ENCODE measurements at places on chromosomes 2 and 18.
A peak's percentile ranks its signal among the peaks of the same experiment; 100 is the strongest.

DNA sequence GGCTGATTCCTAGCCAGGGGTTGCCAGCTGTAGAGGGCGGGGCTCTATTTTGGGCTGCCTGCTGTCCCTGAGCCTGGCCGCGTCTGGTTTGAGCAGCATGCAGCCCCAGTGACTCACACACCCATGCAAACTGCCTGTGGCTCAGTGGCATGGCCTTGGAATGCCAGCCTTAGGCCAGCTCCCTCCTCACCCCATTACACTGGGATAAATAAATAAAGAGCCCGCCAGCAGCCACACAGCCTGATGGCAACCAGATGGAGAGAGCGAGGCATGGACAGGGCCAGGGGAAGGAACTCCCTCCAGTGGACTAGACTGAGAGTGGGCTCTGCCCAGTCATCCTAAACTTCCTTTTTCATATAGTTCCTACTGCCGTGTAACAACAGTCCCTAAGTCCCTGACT, 18.3 kb downstream of the NHEJ1 start:
- DNase-seq: no peak

DNA sequence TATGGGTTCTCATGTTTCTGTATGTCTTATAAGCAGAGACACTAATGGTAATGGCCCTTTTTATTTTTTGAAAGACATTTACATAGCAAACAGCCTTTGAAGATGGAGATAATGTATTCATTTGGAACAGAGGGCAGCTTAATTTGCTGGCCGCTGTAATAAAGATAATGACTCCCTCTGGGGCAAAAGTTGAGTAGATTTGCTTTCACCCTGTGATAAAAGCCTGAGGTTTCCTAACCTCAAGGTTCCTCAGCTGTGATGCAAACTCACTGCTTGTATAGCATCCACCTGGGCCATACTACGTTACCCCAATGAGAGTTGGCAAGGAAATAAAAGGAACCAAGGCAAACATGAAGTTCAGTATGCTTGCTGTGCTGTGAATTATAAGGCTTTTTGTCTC, 54.8 kb downstream of the TEX51 start:
- DNase-seq: peak; percentile 57

DNA sequence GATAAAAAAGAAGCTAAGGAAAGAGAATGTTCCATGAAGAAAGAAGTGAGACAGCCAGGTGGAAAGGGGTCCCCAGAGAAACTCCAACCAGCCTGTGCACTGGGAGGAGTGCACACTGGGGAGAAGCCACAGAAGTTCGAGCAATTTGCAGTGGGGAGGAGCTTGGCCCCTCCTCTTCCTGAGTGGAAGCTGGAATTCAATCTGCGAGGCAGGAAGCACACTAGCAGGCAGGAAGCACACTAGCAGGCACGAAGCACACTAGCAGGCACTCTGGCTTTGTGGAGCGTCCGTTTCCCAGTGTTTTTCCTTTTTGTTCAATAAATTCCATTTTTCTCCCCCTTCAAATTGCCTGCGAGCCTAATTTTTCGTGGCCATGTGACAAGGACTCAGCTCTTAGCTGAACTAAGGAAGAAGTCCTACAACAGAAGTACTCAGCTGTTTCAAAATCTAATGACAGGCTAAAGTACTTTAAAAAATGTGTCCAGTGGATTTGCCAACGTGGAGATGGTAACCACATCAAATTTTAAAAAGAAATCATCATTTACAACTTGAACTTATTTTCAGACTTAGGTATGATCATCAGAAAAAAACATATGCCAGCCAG, 21.4 kb upstream of the SPIRE1 start:
- no peak for DNase-seq

DNA sequence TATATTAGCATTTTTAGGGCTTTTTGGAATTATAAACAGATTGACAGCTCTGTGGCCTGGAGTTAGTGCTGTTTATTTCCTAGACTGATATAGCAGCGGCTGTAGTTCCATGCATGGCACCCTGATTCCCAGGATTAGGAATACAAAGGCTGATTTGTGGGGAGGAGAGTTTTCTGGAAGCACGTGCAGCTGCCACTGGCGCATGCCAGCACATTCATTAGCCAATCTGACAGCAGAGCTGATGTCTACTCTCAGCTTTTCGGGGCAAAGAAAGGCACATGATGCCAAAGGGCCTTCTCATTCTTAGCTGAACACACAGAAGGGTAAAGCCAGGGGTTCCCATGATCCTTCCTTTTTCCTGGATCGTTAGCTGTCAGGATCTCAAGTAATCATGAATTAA, 45.7 kb upstream of the RAPH1 start:
- DNase-seq: no peak

DNA sequence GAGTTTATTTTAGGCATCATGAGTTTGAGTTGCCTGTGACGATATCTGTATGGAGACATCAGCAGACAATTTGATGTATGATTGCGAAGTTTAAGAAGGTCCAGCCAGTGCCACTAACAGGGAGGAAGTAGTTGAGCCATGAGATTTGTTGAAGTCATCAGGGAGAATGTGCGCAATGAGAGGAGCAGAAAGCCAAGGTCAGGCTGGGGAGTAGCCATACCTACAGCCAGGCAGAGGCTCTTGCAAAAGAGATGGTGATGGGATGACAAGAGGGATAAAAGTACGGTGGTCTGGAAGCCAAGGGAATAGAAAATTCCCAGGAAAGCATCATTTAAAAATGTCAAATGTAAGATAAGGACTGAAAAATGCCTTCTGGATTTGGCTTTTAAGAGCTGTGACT, 51.2 kb downstream of the LIMS1 start:
- DNase-seq: no peak

DNA sequence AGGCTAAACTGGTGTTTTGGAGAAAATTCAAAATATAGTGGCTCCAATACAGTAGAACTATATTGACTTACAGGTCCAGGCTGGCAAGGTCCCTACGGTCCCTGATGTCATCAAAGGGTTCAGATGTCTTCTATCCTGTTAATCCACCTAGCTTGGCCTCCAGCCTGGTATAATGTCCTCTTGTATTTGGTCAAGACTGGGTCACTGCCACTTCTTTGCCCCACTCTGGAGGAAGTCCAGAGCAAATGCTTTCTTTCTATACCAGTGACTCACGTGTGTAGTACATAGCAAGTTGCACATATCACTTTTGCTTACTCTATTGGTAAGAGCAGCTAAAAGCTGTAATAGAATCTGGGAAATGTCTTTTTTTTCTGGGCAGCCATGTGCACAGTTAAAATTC, 80.8 kb downstream of the LCLAT1 start:
- no peak for DNase-seq

DNA sequence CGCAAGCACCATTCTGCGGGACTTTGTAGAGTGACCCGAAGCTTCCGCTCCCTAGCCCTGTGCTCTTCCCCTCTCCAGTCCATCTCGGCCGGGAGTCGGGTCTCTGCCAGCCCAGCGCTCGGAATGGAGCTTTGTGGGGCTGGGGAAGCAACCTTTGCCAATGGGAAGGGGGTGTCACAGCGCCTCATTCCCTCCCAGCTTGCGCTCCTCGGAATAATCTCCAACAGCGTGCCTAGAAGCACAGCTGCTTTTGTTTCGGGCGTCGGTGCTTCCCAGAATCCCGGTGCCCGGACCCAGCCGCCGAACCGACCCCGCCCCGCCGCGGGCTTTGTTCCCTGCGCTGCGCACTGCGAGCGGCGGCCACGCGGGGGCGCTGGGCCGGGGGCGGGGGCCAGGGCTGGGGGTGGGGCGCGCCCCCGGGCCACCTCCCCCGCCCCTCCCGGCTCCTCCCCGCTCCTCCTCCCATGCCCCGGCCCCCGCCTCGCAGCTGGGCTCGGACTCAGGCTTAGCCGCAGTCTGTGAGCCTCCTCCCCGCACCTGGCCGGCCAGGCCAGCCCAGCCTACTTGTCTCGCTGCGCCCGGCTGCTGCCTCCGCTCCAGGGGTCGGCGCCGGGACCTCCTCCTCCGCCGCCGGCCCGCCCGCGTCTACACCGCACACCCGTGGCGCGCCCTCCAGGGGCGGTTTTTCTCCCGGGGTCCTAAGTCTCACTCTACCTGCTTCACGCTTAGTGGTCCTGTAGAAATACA, 77.7 kb upstream of the SMAD2 start:
- DNase-seq: peak; percentile 29

GRCh38 chr2:58871469-58872142, 630.5 kb upstream of the FANCL start:
- DNase-seq: no peak

DNA sequence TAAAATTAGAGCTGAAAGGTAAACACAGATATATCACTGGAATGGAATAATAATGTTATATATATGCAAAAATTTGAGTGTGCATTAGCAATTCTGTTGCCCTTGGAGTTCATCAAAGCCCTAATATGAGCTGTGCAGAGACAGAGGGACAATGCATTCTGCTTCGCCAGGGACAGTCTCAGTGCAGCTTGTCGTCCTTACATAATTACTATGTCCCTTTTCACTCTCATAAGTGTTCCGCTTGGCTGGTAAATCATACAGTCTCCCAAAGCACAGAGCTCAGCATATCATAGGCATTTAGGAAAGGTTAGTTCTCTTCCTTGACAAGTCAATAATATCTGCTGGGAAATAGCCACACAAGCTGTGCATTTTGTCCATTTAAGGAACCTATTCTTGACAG, 30.7 kb downstream of the MAPK4 start:
- peak; percentile 19 for DNase-seq

- DNase-seq: no peak
Measured at GRCh38 chr2:234913208-234913626, 38.6 kb upstream of the SH3BP4 start.

- DNase-seq: no peak
Measured at GRCh38 chr18:8357320-8357719, 251.9 kb upstream of the RAB12 start.

Measured in NCI-H526 (cell line).